HS-27A (cell line): ENCODE measurements at places on chromosomes 7 and 10.

DNA sequence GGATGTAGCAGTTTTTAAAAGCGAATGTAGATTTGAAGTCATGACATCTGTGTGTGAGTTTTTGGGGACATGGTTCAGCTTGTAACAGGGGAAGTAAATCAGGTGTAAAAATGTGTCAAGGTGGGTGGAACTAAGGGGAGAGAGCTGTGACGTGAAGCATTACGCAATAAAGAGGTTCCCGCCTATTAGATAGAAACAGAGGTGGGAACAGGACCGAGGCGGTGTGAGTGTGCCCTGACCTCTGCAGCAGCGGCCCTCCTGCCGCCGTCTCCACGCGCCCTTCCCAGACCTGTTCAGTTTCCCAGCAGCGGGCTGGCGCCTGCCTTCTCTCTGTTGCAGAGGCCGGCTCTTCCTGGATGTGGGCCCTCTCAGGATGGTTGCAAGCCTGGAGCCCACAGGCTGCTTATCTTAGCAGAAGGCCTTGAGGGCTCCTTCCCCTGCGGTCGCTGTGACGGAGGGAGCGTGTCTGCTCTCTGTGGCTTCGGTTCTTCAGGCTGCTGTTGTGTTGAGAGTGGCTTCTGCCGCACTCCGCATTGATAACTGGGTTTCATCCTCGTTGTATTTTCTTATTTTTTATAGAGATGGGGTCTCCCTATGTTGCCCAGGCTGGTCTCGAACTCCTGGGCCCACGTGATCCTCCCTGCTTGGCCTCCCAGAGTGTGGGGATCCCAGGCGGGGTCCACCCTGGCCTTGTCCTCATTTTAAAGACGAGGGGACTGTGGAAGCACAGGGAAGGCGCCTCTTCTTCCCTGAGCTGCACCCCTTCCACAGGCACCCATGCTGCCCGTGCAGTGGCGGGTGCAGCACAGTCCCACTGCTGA is 65.0 kb downstream of the DNAJB6 start:
- no peak for DNase-seq

DNA sequence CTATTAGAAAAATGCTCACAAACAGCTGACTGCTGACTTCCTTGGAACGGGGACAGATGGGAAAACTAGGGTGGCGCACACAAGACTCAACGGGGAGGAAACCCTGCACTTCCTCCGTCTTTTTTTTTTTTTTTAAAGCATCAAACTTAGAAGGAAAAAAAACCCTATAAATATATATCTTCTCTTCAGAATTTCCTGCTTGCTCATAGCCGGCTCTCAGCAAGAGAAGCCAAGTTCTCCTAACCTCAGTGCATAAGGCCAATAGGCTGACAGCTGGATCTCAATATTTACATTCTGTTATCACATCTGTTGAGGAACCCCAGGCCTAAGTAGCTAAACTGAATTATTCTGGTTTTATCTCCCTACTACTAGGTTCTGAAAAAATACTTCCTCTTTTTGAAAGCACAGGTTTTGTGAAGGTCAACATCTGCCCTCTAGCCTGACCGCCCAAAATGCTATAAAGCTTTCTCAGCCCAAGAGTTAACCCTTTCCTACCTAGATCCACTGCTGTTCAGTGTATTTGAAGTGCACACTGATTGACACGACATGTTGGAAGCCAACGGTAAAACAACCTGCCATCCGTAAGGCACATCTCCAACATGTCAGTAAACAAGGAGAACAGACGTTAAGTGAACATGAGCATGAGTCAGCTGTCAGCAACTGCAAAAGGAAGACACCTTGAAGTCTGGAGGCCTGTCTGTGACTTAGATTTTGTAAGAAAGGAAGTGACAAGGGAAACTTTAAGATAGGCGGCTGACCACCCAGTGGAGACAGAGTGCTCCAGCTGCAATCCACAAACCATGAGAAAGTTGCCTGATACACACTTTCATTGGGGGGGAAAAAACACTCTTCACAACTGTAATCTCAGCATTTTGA is 83.8 kb downstream of the EBLN1 start:
- no peak for DNase-seq

GRCh38 chr10:130498042-130498441 is 361.9 kb downstream of the GLRX3 start:
- no peak for DNase-seq

DNA sequence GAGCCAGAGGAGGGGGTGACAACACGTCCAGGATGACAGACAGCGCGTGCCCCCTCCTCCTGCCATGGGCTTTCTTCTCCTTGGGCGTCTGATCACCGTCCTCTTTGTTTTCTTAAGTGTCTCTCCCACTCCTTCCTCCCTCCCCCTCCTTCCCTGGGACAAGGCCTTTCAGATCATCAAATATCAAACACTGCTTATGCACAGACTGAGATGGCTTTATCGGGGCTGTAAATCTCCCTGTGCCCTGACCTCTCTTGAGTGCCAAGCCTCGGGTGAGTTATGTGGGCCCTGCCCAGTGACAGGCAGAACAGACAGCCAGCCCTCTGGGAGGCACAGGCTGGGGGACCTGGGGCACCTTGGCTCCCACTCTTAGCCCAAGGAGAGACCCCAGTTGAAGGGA is 116.4 kb downstream of the C10orf105 start:
- no peak for DNase-seq

GRCh38 chr10:8594176-8594575 is 539.7 kb downstream of the GATA3 start:
- DNase-seq, result no peak
